ENCODE measurements at places on chromosomes 1 and 21.

GRCh38 chr1:214473862-214474261 lies 77.5 kb downstream of the PTPN14 start:
- DNase-seq, result no peak

DNA sequence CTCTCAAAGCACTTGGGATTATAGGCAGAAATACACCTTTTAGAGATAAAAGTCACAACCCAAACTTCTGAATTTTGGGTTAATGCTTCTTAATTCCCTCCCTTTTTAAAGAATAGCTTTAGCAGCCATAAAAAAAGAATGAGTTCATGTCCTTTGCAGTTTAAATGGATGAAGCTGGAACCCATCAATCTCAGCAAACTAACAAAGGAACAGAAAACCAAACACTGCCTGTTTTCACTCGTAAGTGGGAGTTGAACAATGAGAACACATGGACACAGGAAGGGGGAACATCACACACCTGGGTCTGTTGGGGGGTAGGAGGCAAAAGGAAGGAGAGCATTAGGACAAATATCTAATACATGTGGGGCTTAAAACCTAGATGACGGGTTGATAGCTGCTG lies 55.8 kb downstream of the SLC27A3 start:
- DNase-seq, result no peak

DNA sequence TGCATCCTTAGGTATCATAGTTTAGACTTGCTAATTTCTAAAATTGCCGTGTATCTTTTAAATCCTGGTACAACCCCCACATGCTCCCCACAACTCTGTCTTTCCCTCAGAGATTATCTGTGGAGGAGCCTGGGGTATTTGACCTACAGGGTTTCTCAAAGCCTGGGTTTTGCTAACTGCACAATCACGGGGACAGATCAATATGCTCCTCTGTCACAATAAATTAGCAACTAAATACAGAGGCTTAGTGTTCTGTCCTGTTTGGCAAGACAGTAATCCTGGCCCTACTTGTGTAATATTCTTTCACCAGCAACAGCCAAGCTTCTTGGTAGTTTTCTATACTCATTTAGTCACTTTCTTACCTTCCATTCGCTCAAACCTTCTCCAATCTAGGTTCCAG lies 8.5 kb downstream of the ECHDC2 start:
- DNase-seq, result no peak

GRCh38 chr1:12001996-12002493 lies 17.3 kb upstream of the MIIP start:
- DNase-seq, result no peak

- no peak for DNase-seq
These were observed 248.7 kb downstream of the NPHP4 start for GRCh38 chr1:5743435-5744095.

- no peak for DNase-seq
These were observed 10.5 kb downstream of the C1orf198 start for GRCh38 chr1:230857822-230858221.

GRCh38 chr21:44881198-44881872 lies 7.8 kb upstream of the PTTG1IP start:
- DNase-seq, result no peak

DNA sequence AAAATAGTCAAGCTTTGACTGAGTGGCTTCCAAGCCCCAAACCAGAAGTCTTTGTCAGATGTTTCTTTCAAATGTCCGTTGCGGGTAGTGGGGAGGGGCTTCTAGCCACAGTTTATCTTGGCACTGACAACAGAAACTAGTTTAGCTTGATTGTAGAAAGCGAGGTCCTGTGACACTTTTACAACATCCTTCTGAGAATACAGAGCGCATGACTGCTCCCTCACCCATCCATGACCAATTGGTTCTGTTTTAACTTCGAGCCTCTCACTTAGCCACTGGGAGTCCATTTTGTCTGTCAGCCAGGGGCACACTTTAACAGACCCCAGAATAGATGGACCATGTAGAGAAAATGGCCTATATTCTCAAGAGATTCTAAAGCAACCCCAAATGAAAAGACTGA lies 199.2 kb upstream of the ST6GALNAC5 start:
- DNase-seq, result no peak

DNA sequence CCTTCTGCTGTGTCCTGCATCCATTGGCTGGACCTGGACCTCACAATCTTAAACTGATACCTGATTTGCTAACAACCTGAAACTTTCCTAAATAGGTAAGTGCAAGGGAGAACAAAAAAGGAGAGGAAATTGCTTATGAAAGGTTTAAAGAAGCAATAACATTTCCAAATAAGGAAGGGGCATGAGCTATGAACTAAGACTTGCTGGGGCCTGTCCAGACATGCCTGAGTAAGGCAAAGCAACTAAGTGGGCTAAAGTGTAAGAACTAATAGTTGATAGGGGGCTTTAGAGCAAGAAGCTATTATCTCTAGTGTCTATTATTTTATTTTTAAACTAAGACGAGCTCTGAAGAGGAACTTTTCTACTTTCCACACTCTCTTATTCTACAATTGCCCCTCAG lies 11.6 kb downstream of the JMJD4 start:
- DNase-seq, result no peak

DNA sequence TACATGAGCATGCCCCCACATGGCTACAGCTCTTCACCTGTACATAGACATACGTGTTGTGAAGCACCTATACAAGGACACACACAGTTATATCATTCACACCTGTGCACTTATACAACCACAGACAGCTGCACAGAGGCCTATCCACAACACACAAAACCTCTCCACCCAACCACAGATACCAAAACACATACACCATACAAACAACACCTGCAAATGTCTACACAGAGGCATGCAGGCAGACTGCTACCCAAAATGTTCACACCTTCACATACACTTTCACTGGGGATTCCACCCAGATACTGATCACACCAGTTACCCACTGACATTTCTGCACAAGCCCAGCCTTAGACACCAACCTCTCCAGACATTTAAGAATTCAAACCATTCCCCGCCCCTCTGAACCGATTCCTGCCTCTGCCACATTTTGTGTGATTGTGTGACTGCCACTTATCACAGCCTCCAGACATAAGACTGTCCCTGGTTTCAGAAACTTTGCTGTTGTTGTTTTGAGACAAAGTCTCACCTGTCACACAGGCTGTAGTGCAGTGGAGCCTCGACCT lies 2.0 kb downstream of the C1orf232 start:
- DNase-seq, result no peak

DNA sequence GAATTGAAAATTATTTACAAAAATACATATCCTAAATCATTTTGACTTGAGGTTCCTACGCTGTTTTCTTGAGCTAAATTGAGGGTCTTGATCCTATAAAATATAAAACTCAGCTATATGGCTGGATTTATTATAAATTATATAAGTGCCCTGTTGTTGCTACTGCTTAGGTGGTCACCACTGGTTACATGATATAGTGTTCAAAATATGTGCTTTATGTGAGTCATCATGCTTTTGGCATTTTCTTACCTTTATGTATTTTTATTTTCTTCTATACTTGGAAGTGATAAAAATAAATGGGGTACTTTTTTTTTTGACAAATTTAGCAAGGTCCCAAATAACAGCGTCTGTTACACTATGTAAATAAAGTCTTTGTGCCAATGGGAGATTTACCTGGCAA lies 31.1 kb upstream of the PTPRC start:
- no peak for DNase-seq

GRCh38 chr21:29224006-29224405 lies 74.7 kb upstream of the BACH1 start:
- DNase-seq, result no peak

DNA sequence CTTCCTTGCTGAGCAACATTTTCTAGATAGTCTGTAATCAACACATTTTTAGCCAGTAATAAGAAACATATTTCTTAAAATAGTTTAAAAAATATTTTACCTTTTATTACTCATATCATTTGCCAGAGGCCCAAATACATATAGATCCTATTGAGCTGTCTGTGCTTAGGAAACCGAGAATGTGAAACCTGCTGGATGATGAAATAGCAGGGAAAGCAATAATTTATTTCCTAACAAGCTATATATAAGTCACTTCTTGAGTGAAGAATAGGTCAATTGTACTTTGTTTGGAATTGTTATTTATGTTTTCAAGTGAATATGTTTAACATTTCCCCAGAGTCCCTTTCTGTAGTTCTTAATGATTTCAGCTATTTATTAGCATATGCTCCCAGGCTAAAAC lies 339.9 kb upstream of the TMPRSS15 start:
- DNase-seq, result no peak

- DNase-seq, result no peak
These were observed 283.9 kb downstream of the DPYD start for GRCh38 chr1:97636941-97637340.

GRCh38 chr1:153312570-153313186 lies at the start of gene PGLYRP3:
TSS of gene PGLYRP3 (minus strand) at chr1:153312952. CDS start at chr1:153310665, 2,287 bp downstream.
- DNase-seq, result no peak

DNA sequence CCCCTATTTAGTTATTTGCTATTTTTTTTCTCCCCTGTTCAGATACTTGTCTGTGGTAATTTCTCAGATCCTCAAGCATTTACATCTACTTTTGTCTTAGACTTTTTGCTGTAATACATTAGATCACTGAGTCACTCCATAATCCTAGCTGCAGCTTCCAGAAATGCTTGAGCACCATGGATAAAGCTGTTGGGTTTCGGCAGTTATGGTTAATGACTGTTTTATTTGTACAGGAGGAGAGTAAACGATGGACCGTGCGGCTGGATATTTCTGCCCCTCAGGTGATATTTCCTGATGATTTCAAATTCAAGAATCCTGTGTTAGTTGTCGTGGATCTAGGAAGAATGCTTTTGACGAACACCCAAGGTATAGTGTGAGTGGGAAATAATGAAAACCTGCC lies 42.9 kb downstream of the VPS13D start:
- no peak for DNase-seq

- no peak for DNase-seq
These were observed 734 bp downstream of the PTPN22 start for GRCh38 chr1:113870778-113871177.
